ENCODE measurements at places on chromosomes 4 and X. TPM values are rescaled to one million over a fixed set of nuclear protein-coding genes. Genes with fewer than 3 reads are reported as not detected.

DNA sequence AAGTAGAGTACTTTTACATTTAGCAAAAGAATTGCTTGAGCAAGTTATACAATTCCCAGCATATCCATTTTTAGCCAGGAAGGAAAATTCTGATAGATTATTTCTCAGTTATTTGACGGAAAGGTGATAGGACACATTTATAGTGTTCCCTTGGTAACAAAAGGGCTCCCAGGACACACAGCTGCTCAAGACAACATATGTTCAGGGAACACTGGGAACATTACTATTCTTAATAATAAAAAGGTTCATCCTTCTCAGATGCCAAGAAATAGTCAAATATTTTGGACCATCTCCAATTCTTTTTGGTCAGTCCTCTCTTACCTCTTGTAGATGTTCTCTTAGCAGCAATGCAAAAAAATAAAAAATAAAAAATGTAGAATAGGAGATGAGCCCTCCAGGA is 66.8 kb upstream of the SMAD1 start:
- DNase-seq = no peak

- no peak for DNase-seq
Observed at GRCh38 chr4:109294468-109295020, 7.9 kb downstream of the COL25A1 start.

DNA sequence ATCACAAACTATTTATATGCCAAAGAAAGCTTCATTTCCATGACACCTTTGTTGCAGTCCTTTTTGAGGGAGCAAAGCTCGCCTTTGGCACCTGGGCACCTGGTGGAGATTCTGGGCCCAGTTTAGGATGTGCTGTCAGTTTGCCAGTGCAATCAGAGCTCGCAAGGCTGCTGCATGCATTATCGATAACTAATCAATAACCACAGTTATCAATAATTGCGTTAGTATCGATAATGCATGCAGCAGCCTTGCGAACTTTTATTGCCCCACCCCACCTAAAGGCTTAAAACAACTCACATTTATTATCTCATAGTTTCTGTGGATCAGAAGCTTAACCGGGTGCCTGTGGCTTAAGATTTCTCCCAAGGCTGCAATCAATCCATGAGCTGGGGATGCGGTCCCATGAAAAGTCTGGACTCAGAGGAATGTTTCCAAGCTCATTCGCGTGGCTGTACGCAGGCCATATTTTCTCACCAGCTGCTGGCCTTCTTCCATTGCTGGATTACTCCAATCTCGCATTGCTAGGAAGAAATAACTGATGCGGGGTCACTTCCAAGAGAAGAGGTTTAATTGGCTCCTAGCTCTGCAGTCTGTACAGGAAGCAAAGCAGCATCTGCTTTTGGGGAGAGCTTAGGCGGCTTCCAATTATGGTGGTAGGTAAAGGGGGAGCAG is 6.2 kb upstream of the AFAP1 start:
- no peak for DNase-seq

GRCh38 chr4:48963042-48963679 is 22.9 kb upstream of the CWH43 start:
- DNase-seq = peak; percentile 78

DNA sequence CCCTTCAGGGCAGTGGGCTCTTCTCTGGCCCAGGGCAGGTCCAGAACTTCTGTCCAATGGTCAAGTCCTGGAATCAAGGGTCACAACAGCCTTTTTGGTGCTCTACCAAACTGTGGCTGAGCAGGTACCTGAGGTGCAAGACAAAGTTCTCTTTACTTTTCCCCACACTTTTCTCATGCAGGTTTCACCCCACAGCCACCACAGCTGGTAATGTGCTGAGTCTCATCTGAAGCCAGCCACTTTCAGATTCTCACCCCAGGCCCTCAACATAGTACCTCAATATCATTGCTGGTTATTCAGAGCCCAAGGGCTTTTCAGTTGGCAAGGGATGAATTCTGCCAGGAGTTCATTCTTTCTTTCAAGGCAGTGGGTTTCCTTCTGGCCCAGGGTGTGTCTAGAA is 426.0 kb downstream of the TECRL start:
- no peak for DNase-seq

GRCh38 chr4:25123236-25123635 is 37.0 kb downstream of the SEPSECS start:
- DNase-seq = no peak

DNA sequence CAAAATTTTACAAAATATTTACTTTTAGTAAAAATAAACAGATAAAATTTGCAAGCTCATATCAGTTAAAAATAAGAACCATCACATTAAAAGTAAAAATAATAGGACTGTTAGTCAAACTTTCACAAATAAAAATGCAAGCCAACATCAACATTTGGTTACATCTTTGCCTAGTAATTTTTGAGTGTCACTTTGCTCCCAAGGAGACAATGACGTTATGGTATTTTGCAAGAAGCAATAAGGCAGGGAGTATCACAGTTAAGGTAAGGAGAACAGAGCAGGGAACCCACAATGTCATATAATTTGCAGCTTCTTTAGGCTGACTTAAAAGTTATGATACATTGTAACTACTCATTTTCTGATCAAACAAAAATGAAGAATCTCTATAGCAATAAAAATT is 98.7 kb downstream of the ATP8A1 start:
- no peak for DNase-seq

DNA sequence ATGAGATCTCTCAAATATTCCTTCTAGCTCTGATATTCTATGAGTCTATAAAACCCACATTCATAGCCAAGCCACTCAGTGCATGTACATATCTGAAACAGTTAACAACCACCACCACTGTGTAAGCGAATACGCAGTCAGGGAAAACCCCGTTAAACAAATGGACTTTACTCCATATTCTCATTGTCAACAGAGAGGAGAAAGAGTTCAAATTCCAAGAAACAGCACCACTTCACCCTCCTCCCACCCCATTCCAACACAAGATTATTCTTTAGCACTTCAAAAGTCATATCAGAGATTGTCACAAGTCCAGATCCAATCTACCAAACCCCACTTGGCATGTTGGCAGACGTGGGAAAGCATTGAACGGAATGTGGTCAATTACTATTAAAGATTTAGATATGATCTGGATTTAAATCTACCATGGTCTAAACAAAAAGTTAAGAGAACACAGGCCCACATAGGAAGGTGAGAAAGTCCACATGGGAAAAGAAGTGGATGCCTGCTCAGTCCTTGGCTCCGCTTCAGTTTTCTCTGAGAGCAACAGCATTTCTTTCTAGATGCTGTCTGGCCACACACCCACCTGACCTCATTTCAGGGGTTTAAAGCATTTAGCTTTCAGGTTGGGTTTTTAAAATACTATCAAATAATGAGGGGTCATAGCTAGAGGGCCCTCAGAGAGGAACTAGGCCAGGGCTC is 39.8 kb upstream of the KLHL13 start:
- DNase-seq = peak; percentile 37

DNA sequence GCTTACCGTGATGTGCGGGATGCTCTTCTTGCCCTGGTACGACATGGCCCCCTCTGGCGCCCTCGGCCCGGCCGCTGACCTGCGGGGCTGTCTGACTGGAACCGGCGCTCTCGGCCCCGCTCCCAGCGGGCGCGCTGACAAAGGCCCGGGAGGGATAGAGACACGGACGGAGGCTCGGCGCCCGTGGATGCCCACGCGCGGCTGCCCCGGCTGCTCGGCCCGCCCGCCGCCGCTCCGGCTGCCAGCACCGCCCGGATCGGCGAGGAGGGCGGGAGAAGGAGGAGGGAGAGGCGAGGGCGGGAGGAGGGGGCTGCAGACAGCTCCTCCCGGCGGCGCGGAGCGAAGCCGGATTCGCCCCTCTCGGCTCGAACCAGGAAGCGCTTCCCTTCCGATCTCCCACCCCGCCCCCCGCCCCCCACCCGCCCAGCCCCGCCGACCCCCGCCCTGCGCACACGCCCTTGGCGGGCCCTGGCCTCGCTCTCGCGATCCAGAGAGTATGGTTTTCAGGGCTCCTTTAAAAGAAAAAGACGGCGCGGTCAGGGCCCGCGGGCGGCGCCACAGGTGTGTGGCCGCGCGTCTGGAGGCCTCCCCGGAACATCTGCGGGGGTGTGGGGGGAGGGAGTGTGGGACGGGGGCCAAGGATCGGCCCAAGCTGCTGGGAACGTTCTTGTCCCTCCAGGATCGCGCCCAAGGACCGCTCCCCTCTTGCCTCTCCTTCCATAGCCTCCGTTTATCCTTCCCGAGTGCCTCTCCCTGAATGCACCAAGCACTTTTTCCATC is 4.5 kb downstream of the CRMP1 start:
- DNase-seq = no peak

GRCh38 chr4:55509266-55509665 is 37.4 kb downstream of the CLOCK start:
- DNase-seq = no peak

DNA sequence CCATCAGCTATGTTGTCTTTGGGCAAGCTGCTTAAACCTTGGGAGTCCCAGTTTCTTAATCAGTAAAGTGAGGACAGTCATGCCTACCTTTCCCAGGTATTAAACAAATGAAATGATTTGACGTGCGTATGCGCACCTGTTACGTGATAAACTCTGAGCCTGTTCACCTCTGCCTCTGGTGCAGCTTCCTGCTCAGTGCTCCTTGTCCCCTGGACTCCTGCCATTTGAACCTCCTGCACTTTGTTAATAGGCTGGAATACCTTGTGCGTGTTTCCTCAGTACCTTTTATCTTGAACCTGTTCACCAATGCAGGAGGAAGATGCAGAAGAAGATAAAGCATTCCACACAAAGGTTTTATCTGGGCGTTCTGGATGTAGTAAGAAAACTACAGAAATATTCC is 211.9 kb downstream of the CEP135 start:
- no peak for DNase-seq

DNA sequence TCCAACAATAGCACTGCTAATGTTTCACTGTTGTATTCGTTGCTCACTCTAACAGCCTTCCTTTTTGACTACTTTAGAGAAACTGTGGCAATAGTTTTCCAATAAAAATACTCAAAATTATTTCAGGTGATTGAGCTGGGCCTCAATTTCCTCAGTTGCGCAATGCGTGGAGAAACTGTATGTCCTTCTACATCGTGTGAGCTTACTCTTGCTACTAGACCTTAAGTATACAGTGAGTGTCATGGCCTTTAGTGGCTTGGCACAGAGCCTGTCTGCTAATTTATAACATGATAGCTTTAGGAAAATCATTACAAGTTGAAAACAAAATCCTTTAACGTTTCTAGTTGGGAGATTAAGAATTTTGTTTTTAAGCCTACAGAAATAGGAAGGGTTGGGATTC is 114.5 kb downstream of the COL4A6 start:
- DNase-seq = no peak

DNA sequence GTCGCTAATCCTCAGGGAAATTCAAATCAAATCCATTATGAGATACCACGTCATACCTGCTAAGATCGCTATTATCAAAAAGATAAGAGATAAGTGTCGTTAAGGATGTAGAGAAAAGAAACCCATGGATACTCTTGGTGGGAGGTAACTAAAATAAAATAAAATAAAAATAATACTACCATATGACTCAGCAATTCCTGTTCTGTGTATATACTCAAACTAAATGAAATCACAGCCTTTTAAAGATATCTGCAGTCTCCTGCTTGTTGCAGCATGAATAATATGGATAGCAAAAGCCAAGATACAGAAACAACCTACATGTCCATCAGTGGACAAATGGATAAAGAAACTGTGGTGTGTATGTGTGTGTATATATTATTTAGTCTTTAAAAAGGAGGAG is 105.8 kb upstream of the IL15 start:
- no peak for DNase-seq

DNA sequence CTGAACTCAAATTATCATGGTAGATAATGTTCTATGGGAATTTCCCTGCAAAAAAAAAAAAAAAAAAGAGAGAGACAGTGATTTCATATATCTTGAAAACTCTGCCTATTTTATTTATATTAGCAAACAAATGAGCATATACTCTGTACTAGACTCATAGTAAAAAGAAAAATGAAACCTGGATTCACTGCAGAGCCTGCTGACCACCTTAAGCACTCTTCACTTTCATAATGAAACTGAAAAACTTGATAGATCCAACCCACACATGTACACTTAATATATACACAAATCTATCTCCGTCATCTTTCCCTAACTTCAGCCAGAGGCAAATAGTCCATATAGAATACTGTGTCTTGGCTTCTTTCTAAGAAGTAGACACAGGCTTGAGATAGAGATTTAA is 226.1 kb upstream of the KCNIP4 start:
- no peak for DNase-seq

DNA sequence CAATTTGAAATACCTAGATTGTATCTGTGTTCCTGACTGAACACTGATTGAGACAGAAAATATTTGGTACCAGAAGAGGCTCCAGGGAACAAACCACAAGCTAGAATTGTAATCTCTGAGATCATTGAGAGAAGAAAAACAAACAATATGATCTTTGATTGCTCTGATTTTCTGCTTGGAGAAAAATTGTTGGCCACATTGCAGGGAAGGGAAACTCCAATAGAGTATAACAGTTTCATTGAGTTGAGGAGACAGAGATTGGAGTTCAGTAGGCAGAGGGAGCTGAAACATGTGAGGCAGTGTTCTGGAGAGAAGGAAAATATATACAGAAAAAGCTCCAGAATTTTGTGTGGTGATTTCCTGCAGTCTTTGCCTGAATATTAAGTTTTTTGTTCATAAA is 158.2 kb downstream of the C4orf33 start:
- DNase-seq = no peak

DNA sequence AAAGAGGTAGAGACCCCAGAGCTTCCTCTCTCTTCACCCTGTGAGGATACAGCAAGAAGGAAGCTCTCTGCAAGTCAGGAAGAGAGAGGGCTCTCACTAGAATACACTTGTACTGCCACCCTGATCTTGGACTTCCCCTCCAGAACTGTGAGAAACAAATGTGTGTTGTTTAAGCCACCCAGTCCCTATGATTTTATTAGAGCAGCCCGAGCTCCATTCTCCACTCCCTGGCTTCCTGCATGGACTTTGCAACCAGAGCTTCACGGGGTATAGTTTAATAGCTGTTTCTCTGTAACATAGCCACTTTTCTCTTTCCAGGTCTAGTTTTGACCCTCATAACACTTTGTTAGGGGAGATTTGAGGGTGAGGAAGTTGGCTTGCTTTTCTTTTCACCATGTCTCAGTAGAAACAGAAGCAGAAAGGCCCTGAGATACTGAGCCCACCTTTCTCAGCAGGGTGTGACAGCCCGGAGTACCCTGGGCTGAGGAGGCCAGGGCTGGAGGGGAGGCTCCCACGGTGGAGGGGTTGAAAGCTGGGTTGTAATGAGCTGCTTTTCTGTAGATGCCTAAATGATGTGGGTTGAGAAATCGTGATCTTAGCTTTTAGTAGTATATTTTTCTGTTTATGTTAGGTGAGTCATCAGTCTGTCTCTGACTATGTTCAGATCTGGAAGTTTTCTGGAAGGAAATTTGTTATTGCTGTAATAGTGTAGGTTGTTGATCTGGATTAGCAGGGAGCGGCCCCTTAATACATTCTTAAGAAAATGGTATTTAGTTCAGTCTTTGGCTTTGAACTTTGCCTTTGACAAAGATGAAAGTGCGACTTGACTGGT is 118.6 kb downstream of the PTTG2 start:
- DNase-seq = no peak

GRCh38 chr4:74453037-74453635 is 8.2 kb downstream of the AREG start:
- no peak for DNase-seq

Gene PNMA6A
- total RNA-seq = not detected

Gene F9
- not detected for total RNA-seq

Gene CC2D2A
- 12.3 TPM for total RNA-seq

Gene PABPC5
- not detected for total RNA-seq

Gene MTHFD2L
- 11.6 TPM for total RNA-seq
